GM12878 (cell line): ENCODE measurements at places on chromosomes 5 and 9. TPM values are rescaled to one million over a fixed set of nuclear protein-coding genes. Genes with fewer than 3 reads are reported as not detected.

Gene ADGRD2
- polyA plus RNA-seq, result not detected in 2 replicates

Gene INSYN2B
- polyA plus RNA-seq, result 0.13 and 0.15 TPM in 2 replicates

Gene LEAP2
- 2.3 and 2.6 TPM in 2 replicates for polyA plus RNA-seq

Gene PTGR1
- polyA plus RNA-seq, result 4.8 and 6.3 TPM in 2 replicates

Gene DMRT2
- polyA plus RNA-seq, result 0.53 and 0.70 TPM in 2 replicates

Gene ZNF454
- polyA plus RNA-seq, result not detected in 2 replicates

Gene PLAC8L1
- 0.28 TPM in 1 of 2 replicates, not detected in the other for polyA plus RNA-seq

Gene PCDHA9
- 0.03 TPM in 1 of 2 replicates, not detected in the other for polyA plus RNA-seq

Gene TMEM232
- 0.69 and 1.0 TPM in 2 replicates for polyA plus RNA-seq

Gene TBC1D2
- 0.79 and 1.0 TPM in 2 replicates for polyA plus RNA-seq

Gene SH2D3C
- polyA plus RNA-seq, result 20.7 and 20.8 TPM in 2 replicates

Gene MARCOL
- not detected in 2 replicates for polyA plus RNA-seq

Gene TEX48
- not detected in 2 replicates for polyA plus RNA-seq

Gene GABRB2
- 0.22 and 0.47 TPM in 2 replicates for polyA plus RNA-seq

Gene GFI1B
- polyA plus RNA-seq, result not detected in 2 replicates

Gene CDC20B
- polyA plus RNA-seq, result not detected in 2 replicates

Gene PTGES2
- 113 and 114 TPM in 2 replicates for polyA plus RNA-seq

Gene TMC1
- polyA plus RNA-seq, result 0.06 TPM in 1 of 2 replicates, not detected in the other

Gene MRPS30
- 72.3 and 74.8 TPM in 2 replicates for polyA plus RNA-seq

Gene SEMA6A
- 1.1 and 1.3 TPM in 2 replicates for polyA plus RNA-seq

Gene PLCXD3
- not detected in 2 replicates for polyA plus RNA-seq

Gene POU5F2
- 0.19 and 0.32 TPM in 2 replicates for polyA plus RNA-seq

Gene PCDHGA2
- 0.16 TPM in 1 of 2 replicates, not detected in the other for polyA plus RNA-seq

Gene BTNL8
- 0.13 TPM in 1 of 2 replicates, not detected in the other for polyA plus RNA-seq

Gene SLC34A3
- polyA plus RNA-seq, result not detected in 2 replicates

Gene NUP188
- polyA plus RNA-seq, result 73.2 and 73.7 TPM in 2 replicates

Gene INSL4
- not detected in 2 replicates for polyA plus RNA-seq

Gene IQGAP2
- polyA plus RNA-seq, result 15.4 and 20.1 TPM in 2 replicates

Gene LHX6
- not detected in 2 replicates for polyA plus RNA-seq

Gene KIF2A
- polyA plus RNA-seq, result 106 and 107 TPM in 2 replicates

Gene SURF4
- 121 and 135 TPM in 2 replicates for polyA plus RNA-seq

Gene PCDHGA5
- not detected in 2 replicates for polyA plus RNA-seq

Gene C5orf46
- polyA plus RNA-seq, result not detected in 2 replicates

Gene ADAMTS2
- polyA plus RNA-seq, result not detected in 2 replicates

Gene TPM2
- 0.83 and 2.1 TPM in 2 replicates for polyA plus RNA-seq
